ENCODE measurements at places on chromosomes 7 and 10.

GRCh38 chr7:121874298-121874697 is 1.3 kb downstream of the PTPRZ1 start:
- no peak for DNase-seq

GRCh38 chr10:50387732-50388073 is 136.4 kb upstream of the ASAH2 start:
- no peak for DNase-seq

DNA sequence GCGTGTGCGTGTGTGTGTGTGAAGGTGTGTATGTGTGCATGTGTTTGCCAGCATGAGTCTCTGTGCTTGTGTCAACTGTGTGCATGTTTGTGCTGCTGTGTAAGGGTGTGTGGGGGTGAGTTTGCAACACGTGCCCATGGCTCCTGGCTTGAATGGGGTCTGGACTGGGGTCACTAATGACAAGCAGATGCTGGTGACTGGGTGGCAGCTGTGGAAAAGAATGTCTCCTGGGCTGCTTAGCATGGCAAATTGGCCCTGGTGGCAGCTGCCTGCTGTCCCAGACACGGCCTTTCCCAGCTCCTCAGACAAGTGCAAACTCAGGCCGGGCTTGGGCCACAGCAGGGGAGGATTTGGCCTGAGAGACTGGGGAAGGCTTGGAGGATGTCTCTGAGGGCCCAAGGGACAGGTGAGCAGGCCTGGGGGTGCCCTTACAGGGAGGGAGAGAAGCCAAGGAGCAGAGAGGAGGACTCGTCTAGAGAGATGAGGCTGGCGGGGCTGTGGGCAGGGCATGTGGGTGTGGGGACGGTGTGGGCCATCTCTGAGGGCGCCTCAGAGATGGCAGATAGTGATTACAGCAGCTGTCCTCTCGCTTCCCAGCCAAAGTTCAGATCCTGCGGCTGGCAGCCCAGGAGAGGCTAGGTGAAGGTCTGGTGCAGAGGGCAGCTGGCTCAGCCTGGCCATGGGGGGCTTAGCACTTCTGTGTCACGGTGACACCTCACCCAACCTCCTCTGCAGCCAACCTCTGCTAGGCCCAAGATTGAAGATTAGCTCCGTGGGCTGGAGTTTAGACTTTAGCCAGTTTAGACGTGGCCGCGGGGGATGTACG is 1.5 kb downstream of the AQP1 start:
- no peak for DNase-seq

- DNase-seq = no peak
Measured at GRCh38 chr7:42747044-42747443, 164.8 kb downstream of the C7orf25 start.

- DNase-seq = no peak
Measured at GRCh38 chr10:47406870-47407691, 23.0 kb upstream of the ZNF488 start.

GRCh38 chr7:33529070-33529469 is 376.3 kb upstream of the BMPER start:
- no peak for DNase-seq

DNA sequence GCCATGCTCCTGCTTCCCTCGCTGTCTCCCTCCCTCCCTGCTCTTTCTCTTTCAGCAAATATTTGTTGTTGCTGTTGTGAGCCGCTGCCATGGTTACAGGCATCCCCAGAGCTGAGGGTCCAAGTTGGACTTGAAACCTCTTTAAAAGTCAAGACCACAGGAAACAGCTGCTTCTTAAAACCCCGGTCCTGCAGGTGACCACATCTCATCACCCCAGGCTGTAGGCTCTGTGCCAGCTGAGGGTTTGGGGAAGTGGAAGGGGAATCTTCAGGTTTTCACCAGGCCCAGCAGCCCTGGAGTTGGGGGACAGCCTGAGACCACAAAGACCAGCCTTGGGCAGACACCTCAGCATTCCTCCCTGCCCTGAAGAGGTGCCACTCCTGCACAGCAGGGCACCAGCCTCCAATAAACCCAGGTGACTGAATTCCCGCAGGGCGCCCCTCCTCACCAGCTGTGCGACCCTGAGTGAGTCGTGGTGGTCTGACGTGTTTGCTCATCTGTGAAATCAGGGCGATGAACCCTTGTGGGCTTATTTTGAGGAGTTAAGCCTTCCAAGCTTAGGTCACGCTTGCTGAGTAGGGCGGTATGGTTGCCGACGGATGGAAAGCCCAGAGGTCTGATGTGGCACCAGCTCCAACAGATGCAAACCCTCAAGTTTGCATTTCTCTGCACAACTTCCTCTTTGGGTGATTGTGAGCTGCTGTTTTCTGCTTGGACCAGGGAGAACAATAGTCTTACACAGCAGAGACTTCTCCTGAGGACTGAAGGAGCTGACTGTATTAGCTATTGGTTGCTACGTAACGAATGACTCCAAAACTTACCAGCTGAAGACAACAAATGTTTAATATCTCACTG is 24.8 kb downstream of the NPTX2 start:
- no peak for DNase-seq

DNA sequence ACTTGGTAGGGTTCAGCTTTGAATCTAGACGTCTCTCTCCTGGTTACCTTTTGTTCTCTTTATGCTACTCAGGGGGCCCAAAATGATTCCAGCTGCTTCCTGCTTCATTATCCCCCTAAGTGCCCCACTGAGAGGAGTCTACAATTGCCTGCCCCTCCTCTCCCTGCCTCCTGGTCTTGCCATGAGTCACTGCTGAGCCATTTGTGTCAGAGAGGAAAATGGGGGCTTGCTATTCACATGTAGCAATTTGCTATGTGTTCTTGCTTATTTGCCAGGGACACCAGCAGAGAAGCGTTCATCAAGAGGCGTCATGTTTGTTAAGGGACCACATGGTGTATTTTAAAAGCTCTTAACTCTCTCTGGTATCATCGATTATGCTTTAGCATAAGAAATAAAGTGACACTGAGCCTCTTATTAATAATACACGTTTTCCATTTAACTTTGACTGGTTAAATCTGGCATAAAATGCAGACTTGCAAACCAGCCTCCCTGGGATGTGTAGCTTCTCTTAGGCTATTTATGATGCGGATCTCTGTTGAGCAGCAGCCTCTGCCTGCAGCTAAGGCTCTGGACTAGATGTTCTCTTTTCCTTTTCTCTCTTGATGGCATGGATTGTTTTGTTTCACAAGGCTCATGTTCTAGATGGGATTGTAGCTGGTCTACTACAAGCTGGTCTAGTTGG is 239.3 kb downstream of the AUTS2 start:
- peak; percentile 53 for DNase-seq

DNA sequence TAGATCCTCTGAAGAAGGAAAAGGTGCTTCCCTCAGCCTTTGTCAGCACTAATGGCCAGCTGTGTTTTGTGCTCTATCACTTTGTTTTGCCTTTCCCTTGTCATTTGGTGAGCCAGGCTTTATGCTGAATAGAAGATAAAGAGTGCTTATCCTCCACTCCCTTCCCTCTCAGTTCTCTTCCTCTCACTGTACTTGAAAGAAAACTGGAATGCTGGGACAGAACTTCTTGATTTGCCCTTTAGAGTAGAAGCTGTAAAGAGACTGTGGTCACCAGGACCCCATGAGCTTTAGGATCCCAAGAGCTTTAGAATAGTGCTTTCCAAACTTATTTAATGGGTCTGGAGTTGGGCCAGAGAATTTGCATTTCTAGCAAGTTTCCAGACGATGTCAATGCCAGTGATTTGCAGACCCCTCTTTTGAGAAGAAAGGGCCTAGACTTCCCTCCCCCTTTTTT is 81.4 kb downstream of the LRRC4 start:
- no peak for DNase-seq

DNA sequence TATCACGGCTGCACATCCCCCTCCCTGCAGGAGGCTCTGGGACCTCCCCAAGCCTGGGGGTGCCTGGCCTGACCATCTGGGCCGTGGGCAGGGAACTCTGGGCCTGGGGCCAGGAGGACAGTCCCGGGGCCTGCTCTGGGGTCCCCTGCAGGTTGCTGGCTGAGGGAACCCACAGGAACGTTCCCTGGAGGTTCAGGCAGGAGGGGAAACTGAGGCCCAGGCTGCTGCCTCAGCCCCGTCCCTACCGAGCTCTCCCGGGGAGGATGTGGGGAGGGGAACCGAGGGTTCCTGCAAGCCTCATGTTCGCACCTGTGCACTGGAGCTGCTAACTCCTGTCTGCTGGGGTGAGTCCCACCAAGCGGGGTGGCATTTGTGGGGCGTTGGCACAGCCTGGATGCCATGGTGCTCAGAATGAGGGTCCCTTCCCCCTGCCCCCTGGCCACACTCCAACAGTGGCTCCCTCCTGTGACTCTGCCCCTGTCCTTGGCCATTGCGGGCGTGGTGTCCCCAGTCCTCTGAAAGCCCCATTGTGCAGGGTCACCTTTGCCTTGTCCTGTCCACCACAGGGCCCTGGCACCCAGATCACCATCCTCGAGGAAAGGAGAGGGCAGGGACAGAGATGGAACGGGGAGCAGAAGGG is 9.4 kb downstream of the ELFN1 start:
- no peak for DNase-seq
